ENCODE measurements at places on chromosomes 6 and 20.
A peak's percentile ranks its signal among the peaks of the same experiment; 100 is the strongest.

GRCh38 chr6:33620158-33620855 lies 815 bp upstream of the ITPR3 start:
- no peak for DNase-seq

DNA sequence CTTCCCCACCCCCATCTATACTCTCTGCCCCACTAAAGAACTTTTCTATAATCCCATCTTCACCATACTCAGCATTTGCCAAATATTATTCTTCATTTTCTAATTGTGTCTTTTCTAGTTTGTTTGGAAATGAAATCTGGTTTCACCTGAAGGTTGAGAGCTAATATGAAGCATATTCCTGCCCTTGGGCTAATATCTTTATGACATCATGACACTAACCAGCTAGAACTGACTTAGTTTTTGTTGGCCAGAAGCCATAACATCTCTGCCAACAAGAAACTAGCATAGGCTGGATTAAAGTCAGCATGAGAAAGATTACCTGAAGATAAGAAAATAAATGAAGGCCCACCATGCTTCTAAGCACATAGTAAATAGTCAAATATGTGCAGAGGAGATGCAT lies 16.7 kb downstream of the UNC5CL start:
- no peak for DNase-seq

DNA sequence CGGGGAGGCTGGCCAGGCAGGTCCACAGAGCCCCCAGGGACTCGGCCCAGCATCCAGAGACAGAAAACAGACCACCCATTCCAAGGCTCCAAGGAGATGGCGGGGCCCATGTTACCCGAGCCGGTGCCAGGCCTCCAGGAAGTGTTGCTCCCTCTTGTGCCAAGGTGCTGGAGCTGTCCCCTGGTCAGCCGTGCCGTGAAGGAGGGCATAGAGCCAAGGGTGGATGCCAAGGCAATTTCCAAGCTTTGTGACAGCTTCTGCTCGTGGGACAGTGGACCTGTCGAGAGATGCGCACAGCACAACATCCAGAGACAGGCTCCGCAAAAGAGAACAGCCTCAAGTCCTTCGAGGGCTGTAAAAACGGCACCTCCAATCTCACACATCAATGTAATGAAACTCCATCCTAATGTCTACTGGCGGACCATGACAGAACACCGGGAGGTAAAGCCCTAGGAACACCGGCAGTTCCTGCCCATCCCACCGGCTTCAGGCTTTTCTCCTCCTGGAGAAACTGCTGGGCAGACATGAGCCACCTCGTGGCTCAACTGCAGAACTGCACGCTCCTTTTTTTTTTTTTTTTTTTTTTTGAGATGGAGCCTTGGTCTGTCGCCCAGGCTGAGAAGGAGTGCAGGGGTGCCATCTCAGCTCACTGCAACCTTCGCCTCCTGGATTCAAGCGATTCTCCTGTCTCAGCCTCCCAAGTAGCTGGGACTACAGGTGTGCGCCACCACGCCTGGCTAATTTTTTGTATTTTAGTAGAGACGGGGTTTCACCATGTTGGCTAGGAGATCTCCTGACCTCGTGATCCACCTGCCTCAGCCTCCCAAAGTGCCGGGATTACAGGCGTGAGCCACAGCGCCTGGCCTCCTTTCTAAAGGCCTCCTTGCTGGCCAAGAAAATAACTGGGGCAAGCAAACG lies 30.9 kb upstream of the AVP start:
- DNase-seq, result peak; percentile 78

- DNase-seq, result no peak
Observed at GRCh38 chr6:84033523-84034451, at the start of gene MRAP2. Gene MRAP2 (plus strand): TSS chr6:84033772. CDS start chr6:84055319, 21,547 bp downstream.

DNA sequence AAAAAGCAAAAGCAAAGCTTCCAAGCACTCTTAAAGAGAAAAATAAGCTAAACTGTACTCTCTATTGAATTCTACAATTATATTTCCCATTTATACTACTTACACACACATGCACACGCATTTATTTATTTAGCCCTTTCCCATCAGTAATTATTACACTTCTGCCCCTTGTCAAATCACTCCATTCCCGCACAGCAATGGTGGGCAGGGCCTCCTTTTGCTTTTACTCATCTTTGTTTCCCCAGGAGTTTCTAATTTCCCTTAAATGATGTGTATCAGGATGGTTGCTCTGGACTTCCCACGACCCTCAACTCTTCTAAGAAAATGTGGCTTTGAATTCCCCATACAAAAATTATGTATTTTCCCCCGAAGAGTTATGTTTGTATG lies 19.9 kb downstream of the PXT1 start:
- no peak for DNase-seq

DNA sequence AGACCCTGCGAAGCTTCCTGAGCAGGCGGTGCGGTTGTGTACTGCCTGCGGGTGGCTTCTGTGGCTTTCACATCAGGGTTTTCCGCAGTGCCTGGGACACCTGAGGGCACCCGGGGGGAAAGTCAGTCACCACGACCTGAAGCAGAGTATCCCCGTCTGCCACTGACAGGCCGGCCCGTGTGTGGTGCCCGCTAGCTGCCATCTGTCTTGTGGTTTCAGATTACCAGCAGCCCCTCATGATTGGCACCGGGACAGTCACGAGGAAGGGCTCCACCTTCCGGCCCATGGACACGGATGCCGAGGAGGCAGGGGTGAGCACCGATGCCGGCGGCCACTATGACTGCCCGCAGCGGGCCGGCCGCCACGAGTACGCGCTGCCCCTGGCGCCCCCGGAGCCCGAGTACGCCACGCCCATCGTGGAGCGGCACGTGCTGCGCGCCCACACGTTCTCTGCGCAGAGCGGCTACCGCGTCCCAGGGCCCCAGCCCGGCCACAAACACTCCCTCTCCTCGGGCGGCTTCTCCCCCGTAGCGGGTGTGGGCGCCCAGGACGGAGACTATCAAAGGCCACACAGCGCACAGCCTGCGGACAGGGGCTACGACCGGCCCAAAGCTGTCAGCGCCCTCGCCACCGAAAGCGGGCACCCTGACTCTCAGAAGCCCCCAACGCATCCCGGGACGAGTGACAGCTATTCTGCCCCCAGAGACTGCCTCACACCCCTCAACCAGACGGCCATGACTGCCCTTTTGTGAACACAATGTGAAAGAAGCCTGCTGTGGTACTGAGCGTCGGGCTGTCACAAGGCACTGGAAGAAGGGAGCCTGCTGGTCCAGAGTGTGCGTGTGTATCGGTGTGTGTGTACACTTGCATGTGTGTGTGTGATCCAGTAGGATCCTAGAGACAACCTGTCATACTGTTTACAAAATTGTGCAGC lies 54.4 kb downstream of the GOPC start:
- DNase-seq, result no peak

- no peak for DNase-seq
Observed at GRCh38 chr6:13135152-13135551, 193.2 kb downstream of the TBC1D7 start.

GRCh38 chr6:30093951-30094661 lies 18.5 kb upstream of the RNF39 start:
- DNase-seq, result no peak

GRCh38 chr20:43755390-43755789 lies 28.6 kb upstream of the GTSF1L start:
- no peak for DNase-seq

DNA sequence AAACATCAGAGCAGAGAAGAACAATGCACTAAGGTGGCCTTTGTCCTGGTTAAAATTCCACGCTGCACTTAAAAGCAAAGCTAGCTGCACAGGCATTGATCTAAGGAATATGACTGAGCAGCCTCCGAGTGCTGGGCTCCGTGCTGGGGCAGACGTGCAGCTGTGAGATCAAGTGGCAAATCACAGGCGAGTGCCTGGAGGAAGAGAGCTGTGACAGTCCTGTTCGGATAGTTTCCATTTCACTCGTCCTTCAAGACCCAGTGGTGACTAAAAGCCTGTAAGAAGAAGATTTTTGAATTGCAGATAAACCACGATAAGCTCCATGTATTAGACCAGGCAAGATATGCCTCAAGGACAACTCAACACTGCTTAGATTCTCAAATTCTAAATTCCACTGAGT lies 247.9 kb downstream of the ANKRD60 start:
- DNase-seq, result no peak

DNA sequence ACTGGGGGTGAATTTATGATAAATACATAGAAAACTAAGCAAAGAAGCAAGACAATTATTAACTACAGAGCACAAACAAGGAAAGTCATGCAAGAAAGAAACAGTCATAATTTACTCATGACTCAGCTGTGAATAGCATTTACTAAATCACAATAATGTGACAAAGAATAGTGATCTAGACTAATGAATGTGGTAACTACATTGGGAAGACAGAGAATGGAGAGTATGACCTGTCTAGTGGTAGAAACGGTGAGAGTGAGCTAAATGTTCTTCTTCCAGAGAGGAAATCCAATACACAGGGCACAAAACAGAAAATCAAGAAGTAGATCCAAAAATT lies 153.5 kb upstream of the DST start:
- DNase-seq, result no peak

- no peak for DNase-seq
Observed at GRCh38 chr6:49454787-49455709, 8.0 kb downstream of the MMUT start.

GRCh38 chr6:85041376-85041775 lies 277.0 kb upstream of the TBX18 start:
- DNase-seq, result no peak

GRCh38 chr6:16493112-16493511 lies 254.7 kb downstream of the GMPR start:
- DNase-seq, result no peak

DNA sequence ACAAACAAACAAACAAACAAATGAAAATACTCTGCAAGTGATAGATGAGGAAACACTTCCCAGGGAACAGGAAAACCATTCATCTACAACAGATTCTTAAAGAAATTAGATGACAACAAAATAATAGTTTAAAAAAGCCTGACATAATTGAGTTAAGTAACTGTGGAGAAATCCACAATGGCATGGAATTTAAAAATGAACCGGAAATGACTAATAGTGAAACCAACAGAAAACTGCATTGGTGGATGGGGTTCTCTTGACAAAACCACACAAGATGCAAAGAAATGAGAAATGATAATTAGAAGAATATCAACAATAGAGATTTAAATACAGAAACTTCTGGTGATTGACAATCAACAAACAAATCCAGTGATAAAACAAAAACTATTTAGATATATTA lies 785.6 kb downstream of the QKI start:
- no peak for DNase-seq

DNA sequence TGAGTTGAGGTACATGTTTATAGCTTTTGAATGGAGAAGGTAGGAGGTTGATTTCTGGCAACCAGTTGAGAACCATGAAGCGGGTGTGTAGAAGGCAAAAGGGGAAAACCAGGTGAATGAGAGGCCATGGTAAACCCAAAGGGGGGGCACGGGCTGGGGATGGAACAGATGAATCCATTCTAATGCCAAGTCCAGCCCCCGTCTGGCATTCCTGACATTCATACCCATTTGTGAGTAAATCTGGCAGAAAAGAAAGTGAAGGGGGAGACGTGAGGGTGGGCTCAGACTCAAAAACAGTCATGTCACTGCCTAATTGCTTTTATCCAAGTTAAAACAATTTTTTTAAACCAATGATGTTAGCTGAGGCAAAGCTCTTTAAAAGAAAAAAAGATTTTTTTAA lies 172.8 kb upstream of the QKI start:
- DNase-seq, result no peak

GRCh38 chr20:48763216-48763914 lies 64.4 kb downstream of the PREX1 start:
- DNase-seq, result no peak

GRCh38 chr6:37541346-37541745 lies 41.7 kb upstream of the CCDC167 start:
- no peak for DNase-seq

GRCh38 chr6:106185615-106186014 lies 99.5 kb downstream of the PRDM1 start:
- DNase-seq, result no peak

DNA sequence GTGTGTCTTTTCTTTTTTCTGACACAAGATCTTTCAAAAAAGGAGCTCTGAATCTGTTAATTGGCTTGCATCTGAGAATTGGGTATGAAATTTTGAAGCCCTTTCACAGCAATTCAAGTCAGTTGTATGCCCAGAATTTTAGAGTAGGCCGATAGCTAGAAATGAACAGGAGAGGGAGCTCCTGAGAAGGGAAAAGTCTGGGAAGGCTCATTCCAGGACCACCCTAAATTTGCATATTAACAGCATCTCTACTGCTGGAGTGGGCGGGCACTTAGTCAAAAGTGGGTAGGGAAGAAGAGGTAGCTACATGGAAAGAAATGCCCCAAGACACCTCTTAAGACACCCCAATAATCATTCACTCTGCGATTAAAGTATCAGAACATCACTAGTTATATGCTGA lies 928.3 kb downstream of the TBC1D32 start:
- DNase-seq, result no peak

- DNase-seq, result no peak
Observed at GRCh38 chr6:147166992-147167391, 37.2 kb upstream of the STXBP5 start.

- DNase-seq, result no peak
Observed at GRCh38 chr6:125867483-125867942, 76.8 kb downstream of the NCOA7 start.

DNA sequence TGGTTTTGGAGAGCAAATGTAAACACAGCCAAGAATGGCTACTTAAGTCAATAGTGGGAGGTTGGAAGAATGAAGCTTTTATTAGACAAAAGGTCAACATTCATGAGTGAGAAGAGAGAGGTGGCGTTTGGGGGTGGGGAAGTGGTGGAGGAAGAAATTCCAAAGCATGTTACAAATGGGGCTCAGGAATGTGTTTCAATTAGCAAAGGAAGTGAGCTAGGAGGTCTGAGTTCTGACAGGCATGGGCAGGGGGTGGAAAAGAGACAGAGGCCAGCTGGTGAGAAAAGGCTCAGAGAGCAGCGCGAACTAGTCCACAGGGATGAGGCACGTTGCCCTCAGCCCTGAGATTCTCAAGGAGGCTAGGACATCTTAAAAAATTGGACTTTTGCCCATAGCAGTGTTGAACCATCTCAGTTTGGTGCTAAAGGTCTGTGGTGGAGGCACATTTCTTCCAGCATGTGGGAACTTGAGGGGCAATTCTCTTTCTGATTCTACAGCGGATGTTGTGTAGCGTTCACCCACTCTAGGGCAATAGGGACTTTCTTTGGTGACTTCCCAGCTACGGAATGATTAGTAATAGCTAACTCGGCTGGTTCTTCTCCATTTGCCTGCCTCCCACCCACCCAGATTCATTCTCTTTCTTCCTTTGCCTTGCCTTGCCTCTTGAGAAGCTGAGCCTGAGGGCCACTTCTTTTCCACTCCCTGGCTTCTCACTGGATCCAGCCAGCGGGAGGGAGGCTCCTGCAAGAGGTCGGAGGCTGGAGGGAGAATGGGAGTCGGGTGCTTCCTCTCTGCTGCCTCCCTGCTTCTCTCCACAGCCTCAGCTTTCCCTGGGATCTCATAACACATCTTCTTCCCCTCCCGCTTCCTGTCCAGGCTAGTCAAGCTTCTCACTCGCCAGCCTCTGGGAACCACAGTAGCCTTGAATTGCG lies 45.1 kb upstream of the NEDD9 start:
- peak; percentile 32 for DNase-seq

- DNase-seq, result no peak
Observed at GRCh38 chr6:143368426-143368825, 82.1 kb downstream of the ADAT2 start.

DNA sequence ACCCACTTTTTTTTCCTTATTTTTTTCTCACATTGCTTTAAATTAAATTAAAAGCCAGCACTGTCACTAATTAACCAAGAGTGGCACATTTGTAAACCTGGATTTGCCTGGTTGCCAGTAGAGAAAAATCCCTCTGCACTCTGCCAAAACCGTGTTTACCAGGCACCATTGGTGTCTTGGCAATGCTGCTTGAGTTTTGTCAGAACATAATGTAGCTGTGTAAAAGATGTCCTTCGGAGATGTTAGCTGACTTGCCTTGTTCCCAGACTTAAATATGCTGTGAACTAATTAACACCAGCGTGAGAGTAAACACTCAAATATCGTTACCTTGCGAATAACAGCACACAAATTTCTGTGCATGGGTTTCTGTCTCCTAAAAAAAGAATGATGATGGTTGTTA lies 694.9 kb upstream of the ID4 start:
- no peak for DNase-seq

Measured in GM19239 (cell line).